NCI-H1436 treated with DMSO at 0.1 percent for 48 hours (cell line): ENCODE measurements at places on chromosomes 5 and 9.

- DNase-seq: no peak
Measured at GRCh38 chr9:131609099-131609830, 63.9 kb downstream of the PRRT1B start.

DNA sequence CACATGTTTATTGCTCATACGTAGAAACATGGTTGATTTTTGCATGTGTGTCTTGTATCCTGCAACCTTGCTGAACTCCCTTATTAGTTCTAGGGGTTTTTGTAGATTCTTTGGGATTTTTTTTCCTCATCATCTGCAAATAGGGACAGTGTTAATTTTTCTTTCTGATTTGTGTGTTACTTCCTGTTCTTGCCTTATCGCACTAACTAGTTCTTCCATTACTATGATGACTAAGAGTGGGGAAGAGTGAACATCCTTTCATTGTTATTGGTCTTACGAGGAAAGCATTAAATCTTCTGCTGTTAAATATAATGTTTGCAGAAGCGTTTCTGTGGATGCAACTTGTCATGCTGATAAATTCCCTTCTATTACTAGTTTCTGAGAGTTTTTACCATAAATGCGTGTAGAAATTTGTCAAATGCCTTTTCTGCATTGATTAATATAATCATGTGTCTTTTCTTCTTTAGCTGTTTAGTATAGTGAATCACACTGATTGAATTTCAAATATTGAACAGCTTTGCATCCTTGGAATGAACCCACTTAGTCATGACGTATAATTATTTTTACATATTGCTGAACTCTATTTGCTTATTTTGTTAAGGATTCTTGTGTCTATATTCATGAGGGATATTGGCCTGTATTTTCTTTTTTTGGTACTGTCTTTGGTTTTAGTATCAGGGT is 32.1 kb upstream of the RNF130 start:
- DNase-seq: no peak

DNA sequence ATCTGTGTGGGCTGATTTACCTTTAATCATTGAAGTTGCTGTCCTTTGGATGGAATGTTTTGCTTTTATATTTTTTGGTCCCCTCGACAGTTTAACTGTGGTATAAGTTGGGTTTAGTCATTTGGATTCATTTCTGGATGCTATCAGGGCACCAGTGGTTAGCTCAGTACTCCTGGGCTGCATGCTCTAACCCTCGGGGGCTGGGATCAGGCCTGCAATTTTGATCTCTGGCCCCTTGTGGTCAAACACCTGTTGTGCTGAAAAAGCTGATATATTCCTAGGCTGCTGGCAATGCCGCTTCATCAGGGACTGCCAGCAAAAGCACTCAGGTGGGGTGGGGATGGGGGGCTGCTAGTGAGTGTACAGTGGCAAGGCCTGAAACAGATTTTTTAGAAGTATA is 440.4 kb upstream of the RIOK2 start:
- no peak for DNase-seq

GRCh38 chr5:97635553-97635952 is 452.5 kb upstream of the RIOK2 start:
- DNase-seq: no peak

GRCh38 chr5:34735491-34736426 is 79.6 kb downstream of the RAI14 start:
- no peak for DNase-seq

DNA sequence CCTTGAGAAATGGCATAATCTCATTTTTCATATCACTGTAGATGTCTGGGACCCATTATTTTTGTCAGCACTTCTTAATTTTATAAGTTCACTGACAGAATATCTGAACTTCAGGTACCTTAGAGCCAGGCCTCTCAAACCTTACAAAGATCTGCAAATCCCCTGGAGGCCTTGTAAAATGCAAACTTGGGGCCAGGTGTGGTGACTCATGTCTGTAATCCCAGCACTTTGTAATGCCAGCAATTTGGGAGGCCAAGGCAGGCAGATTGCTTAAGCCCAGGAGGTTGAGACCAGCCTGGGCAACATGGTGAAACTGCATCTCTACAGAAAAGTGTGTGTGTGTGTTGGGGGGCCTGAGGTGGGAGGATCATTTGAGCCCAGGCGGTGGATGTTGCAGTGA is 30.8 kb downstream of the RASGRF2 start:
- DNase-seq: no peak

DNA sequence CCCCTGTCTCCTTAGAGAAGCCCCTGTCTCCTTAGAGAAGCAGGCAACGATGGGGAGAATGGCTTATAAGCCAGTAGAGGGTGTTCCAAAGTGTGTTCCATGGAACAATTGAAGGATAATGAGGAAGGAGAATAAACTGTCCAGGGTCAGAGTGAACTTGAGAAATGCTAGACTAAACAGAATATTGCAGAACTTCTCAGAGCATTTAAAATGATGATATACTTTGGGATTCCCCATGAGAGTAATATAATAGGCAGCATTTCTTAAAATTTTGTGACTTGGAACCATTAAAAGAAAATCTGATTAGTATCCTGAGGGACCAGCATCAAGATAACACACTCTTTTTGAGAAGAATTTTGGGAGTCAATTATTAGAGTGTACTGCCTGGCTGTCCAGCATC is 116.8 kb downstream of the PBX3 start:
- no peak for DNase-seq

DNA sequence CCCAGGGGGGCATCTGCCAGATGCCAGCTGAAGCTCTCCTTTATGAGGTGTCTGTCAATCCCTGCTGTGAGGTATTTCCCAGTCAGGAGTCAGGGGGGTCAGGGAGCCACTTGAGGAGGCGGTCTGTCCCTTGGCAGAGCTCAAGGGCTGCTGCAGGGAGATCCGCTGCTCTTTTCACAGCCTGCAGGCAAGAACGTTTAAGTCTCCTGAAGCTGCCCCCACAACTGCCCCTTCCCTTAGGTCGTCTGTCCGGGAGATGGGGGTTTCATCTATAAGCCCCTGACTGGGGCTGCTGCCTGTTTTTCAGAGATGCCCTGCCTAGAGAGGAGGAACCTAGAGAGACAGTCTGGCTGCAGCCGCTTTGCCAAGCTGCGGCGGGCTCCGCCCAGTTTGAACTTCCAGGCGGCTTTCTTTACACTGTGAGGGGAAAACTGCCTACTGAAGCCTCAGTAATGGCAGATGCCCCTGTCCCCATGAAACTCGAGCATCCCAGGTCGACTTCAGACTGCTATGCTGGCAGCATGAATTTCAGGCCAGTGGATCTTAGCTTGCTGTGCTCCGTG is 148.3 kb downstream of the RPS23 start:
- no peak for DNase-seq

- DNase-seq: no peak
Measured at GRCh38 chr9:92097997-92098482, 17.2 kb downstream of the SPTLC1 start.

DNA sequence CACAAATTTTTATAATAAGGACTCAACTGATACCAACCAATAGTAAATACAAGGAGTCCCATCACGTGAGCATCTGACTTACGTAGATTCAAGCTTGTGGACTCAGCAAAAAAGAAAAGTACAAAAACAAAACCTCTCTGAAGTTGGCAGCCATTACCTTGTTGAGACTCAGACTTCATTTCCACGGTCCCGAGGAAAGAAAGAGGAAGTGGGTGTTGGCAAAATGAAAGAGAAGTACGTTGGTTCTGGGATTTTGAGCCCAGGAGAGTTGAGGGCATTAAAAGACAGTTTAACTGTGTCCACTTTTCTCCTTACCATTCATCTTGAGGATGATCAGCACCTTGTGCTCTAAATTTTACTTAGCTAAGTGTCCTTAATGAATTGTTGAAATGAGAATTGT is 26.7 kb downstream of the NCBP1 start:
- no peak for DNase-seq

DNA sequence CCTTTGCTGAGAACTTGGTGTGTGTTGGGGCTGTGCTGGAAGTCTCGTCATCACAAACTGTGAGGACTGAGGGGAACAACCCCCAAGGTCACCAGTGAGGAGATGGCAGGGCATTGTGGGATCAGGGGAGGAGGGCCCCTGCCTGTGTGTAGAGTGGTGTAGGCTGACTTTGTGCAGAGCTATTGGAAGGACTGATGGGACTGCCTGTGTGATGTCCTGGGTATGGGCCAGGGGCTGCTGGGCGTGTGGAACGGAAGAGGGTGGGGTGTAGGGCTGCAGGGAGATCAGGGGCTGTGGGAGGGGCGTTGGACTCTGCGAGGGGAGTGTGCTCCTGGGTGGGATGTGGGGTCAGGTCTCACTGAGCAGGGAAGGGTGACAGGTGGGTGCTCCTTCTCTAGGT is 3.6 kb downstream of the WNK2 start:
- no peak for DNase-seq

DNA sequence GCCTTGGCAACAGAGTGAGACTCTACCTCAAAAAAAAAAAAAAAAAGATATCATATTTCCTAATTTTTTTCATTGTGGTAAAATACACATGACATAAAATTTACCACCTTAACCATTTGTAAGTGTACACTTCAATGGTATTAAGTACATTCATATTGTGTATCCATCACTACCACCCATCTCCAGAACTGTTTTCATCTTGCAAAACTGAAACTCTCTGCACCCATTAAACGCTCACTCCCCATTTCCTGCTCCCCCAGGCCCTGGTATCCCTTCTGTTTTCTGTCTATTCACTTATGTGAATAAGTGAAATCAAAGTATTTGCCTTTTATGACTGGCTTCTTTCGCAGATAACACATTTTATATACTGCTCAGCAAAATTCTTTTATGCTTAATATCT is 12.8 kb downstream of the LRRC8A start:
- DNase-seq: no peak

- DNase-seq: no peak
Measured at GRCh38 chr5:67244345-67244793, 47.8 kb upstream of the CD180 start.

GRCh38 chr5:3828761-3829160 is 233.1 kb downstream of the IRX1 start:
- no peak for DNase-seq

DNA sequence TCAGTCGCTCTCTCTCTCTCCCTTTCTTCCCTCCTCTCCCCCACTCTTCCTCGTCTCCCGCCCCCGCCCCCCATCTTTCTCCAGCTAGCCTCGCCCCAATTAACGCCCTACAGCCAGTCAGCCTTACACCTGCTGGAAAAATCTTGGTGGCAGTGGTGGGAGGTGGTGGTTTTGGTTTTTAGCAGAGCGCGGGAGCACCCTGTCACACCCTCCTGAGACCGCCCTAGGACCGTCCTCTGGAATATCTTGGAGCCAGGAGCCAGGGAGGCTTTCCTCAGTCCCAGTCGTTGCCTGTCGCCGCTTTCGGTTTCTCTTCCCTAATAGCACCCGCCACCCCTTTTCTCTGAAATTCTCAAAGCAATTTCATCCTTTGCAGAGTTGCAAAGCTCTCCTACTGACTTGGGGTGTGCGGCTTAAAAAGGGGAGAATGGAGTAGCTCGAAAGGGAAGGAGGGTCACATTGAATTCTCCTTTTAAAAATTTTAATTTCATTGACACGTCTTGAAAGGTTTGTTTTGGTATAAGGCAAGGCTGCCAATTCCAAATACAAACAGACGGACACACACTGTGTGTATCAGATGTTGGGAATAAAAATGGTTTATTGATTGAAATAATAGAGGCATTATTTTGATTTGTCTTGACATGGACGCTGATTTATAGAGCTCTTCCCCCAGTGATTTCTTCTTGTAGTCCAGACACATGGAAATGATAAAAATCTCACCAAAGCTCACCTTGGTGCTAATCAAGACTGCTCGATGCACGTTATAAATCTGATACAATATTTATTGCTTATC is 301.3 kb downstream of the PARP8 start:
- no peak for DNase-seq

- DNase-seq: no peak
Measured at GRCh38 chr5:135053989-135054388, 20.0 kb upstream of the PITX1 start.

- no peak for DNase-seq
Measured at GRCh38 chr9:70947086-70947485, 174.3 kb downstream of the TRPM3 start.

DNA sequence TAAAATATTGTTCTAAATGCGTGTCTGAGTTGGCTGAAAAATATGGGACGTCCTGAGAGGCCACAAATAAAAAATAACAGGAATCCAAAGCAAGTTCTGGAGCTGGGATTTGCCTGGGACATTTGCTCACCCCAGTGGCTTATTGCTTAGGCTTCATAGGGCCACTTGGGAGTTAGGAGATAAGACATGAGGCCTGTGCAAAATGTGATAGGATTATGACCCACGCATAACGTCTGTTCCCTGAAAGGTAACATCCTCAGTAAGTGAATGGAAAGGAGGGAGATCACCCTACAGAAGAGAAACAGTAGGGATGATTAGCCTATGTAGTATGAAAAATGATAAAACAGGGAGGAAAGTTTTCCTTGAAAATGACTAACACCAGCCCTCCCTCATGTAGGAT is 269.4 kb downstream of the EPB41L4A start:
- DNase-seq: no peak

DNA sequence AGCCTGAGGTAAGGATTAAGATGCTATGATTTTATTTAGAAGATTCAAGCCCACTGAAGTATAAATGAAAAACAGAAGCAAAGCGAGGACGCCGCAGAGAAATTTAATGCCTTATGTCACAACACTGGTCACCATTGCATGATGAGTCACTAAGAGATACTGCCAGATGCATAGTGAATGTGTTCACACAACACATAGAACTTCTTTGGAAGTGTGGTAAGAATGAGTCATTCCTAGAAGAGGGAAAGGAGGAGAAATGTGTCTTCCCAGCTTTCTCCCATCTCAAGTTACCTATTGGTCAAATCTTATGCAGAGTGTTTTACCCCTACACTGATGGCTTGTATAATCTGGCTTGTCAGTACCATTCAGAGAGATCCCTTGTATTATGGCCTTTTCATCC is 465.3 kb upstream of the ARRDC3 start:
- DNase-seq: no peak

- no peak for DNase-seq
Measured at GRCh38 chr5:119284031-119284430, 71.8 kb upstream of the TNFAIP8 start.

DNA sequence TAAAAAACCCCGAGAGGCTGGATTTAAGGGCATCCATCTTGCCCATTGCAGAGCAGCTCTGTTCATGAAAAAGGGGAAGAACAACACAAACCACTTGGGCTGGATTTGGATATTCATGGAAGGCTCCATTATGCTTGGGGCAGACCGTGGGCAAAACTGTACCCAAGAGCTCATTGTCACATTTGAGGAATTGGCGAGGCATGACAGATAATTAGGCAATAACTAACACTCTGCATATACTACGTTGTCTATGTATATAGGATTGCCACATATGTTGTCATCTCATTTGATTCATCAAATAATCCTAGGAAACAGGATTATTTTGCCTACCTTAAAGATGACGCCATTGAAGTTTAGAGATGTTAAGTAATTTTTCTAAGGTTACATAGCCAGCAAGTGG is 255.4 kb downstream of the SMARCA2 start:
- DNase-seq: no peak

DNA sequence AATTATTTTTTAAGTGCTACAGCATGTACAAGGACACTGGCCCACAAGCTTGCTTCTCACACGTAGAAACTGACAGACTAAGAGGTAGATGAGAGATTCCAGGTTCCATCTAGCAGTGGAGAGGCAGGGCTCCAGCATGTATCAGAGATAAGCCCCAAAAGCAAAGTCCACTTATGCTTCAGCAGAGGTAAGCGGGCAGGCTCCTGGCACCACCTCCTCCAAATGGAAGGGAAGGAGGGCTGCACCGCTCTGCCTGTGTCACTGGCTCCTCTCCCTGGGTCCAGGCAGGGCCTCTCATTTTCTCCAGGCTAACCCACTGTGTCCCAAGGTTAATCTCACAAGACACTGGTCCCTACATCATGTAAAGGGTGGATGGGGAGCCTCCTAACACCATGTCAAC is 15.9 kb downstream of the GRHPR start:
- DNase-seq: no peak

GRCh38 chr5:107597247-107597646 is 73.5 kb downstream of the EFNA5 start:
- no peak for DNase-seq
